ENCODE measurements at places on chromosomes 4 and X.
A peak's percentile ranks its signal among the peaks of the same experiment; 100 is the strongest.

- DNase-seq, result no peak
Measured at GRCh38 chr4:139241086-139241783, 38.8 kb downstream of the MGARP start.

DNA sequence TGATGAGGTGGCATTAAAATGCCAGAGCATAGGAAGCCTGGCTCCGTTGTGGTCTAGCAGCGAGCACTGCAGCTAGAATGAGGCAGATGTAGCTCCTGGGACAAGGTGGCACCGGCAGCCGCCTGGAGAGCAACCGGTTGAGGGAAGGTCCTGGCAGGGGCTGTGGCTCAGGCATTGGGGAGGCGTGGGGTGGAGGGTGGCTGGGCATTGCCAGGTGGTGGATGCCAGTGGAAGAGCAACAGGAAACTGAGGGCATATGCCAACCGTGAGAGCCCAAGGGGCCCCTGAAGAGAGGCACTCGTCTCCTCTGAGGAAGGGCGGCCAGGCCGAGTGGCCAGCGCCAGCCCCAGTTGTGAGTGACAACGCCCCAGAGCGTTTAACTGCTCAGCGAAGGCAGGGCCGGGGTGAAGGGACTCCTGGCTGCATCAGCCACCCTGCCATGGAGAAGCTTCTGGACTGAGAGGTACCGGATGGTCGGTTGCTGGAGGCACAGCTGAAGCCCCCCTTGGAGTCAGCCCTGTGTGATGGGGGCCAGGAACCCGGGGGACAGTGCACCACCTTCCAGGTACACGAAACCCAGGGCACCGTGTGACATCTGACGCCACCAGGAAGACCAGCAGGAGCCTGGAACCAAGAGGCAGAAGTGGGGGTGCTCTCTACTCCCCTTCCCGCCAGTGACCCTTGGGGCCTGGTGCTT is 13.2 kb upstream of the PDE6B start:
- no peak for DNase-seq

DNA sequence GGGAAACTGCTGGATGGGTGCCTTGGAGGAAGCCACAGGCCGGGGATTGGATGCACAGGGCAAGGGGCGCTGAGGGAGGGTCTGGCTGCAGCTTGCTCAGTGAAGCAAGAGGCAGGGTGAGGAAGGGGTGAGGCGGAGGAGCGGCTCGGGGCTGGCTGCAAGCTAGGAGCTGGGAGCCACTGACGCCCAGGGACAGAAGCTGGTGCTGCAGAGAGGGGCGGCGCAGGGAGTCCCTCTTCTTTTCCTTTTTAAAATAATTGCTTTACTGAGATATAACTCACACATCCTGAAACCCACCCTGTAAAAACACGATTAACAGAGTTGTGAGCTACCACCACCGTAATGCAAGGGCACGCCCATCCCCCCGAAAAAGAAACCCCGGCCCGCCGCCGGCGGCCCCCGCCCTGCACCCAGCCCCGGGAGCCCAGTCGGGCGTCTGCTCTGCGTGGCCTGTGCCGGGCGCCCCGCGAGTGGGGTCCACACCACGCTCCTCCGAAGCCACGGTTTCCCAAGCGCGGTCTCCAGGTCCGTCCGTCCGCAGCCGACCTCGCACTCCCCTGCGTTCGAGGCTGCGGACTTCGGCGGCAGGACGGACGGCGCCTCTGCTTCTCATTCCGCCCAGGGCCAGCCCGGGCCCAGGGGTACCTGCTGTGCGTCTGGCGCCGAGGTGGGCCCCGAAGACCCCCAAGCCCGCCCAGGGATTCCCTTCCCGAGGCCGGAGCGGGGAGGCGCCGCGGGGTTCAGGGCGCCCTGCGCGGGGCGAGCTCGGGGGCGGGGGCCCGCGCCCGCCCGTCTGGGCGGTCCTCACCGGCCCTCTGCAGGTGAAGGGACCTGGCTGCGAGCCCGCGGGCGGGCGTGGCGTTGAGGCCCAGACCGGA is 866 bp upstream of the UVSSA start:
- DNase-seq, result peak; percentile 35

DNA sequence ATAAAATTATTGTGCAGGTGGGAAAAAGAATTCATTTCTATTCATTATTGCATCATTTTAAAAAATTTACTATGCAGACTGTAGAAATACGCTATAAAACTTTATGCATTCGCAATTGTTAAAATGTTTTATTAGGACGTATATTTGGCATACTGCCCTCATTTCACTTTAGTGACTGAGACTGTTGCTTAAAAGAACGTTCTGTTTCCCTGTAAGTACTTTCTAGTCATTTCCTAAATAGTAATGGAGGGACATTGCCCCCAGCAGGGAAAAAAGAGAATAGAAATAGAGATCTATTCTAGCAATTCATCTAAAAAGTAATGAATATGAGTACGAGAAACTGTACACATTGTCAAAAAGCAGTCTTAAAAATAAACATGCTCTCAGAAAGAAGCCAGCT is 1295.8 kb upstream of the TENM3 start:
- DNase-seq, result no peak

Measured in activated T-cell treated with anti-CD3 and anti-CD28 coated beads for 24 hours (primary cell).